Stimulated activated CD4-positive, alpha-beta T cell treated with anti-CD3 and anti-CD28 coated beads, Interleukin-15, amount 100 ng/mL, for 48 hours (primary cell): ENCODE measurements at places on chromosomes 3 and 15.

DNA sequence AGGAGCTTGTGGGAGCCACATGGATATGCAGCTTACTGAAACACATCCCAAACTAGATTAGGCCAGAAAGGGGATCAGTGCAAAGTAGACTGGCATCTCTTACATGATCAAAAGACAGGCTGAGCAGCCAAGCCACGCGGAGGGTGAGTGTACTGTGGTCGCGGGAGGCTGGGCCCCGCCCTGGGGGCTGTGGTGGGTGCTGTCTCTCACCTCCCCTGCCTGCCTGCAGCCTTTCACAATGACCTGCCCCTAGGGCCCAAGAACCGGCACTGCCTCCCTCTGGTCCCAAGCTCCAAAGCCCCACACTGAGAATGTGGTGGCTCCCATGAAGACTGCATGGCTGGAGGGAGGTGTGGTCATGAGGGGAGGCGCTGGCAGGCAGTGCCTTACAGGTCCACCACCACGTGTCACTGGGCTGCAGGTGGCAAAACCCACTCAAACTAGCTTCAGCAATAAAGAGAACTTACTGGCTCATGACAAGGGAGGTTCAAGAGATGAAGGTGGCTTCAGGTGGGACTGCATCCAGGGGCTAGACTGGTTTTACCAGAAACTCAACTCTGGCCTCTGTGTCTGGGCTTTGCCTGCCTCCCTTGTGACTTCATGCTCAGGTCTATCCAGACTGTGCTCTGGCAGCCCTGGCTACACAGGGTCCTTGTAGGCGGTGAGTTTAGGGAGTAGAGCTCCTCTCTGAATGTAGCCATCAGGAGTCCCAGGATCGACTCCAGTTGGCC lies 27.4 kb upstream of the PLXND1 start:
- DNase-seq = no peak

DNA sequence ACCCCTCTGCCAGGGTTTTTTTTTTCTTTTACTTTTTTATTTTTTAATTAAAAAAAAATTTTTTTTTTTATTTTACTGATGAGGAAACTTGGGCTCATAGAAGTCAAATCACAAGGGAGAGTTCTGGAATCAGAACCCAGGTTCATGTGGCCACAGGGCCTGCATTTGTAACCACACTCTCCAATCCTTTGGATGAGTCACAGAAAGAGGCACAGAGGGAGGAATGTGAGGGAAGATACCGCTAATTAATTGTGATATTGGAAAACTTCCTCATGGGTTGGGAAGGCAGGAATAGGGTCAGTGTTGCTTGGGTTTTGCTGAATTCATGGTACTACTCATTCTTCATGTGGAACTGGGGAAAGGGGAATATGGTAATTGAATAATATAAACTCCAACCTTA lies 132.9 kb upstream of the SLC6A11 start:
- no peak for DNase-seq

DNA sequence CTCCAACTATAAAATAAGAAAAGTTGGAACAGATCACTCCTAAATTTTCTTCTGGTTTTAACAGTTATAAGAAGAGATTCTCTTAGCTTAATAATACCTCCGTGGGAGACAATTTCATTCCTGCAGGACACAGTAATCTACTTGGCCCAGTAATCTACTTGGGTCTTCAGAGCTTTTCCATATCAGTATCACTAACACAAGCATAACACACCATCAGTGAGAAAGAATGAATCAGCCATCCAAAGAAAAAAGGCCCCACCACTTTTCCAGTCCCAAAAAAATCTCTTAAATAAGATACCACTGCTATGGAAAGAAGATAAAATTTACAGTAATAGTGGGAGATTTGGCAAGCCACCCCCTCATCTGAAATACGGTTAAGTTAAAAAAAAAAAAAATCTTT lies 20.2 kb downstream of the SIN3A start:
- DNase-seq = no peak

- DNase-seq = no peak
Observed at GRCh38 chr15:82570721-82571508, 30.7 kb upstream of the RPS17 start.

- no peak for DNase-seq
Observed at GRCh38 chr3:32551496-32551895, 19.2 kb downstream of the DYNC1LI1 start.

- no peak for DNase-seq
Observed at GRCh38 chr3:128353991-128354687, 112.6 kb downstream of the DNAJB8 start.

GRCh38 chr3:71776538-71776937 lies 8.4 kb downstream of the PROK2 start:
- no peak for DNase-seq

DNA sequence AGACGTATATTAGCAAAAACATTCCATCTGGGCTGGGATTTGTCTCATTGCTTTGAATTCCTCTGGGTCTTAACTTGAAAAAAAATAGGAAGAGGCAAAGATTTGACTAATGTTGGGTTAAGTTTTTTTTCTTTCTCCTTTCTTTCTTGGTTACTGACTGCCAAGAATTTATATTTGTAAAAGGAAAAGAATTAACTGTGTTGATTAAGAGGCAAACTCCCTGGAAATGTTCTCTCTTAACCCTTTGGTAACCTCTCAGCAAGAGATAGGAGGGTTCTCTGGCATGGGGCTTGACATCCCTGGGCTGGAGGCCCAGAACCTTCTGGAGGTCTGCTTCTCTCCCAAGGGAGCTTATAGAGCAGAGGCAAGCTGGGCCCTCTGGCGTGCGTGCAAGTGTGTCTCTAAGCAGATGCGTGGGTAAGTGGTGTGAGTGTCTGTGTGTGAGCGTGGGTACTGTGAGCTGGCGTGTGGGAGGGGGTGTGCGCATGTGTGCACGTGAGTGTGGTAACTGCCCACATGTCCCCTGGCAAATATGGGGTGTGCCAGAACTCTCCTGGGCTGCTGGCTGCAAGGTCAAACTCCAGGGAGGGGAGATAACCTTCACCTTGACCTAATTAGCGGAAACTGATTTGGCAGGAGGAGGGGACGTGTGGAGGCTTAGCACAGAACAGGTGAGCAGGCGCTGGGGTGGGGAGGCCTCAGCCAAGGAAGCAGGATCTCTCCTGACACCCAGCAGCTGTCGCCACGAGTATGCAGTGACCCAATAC lies 49.4 kb upstream of the MAGEF1 start:
- DNase-seq = no peak

- no peak for DNase-seq
Observed at GRCh38 chr3:72033666-72034428, 248.9 kb upstream of the PROK2 start.

GRCh38 chr3:20185331-20185678 lies 701 bp downstream of the SGO1 start:
- no peak for DNase-seq

- DNase-seq = no peak
Observed at GRCh38 chr3:123068601-123069381, 2.0 kb downstream of the PDIA5 start.

- DNase-seq = no peak
Observed at GRCh38 chr3:120324190-120324589, 25.0 kb downstream of the LRRC58 start.

DNA sequence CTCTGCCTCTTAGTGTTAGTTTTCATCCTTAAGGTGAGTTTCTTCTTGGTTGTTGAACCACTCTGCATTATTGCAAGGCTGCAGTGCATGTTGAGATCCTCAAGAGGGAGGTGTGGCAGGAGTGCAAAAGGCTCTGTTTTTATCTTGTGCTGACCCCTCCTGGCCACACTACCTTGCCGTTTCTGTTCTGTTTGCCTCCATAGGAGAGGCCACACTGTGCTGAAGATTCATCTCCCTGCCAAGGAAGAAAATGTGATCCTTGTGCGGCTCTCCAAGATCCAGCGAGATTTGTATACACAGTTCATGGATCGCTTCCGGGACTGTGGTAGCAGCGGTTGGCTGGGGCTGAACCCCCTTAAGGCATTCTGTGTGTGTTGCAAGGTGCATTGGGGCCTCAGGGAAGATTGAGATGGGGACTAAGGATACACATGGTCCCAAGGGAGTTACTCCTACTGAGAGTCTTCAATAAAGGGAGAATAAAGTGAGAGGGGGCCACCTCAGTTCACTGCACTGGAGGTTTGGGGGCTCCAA lies 33.0 kb upstream of the TEX264 start:
- peak; percentile 11 for DNase-seq

- DNase-seq = no peak
Observed at GRCh38 chr3:152811974-152812760, 22.8 kb upstream of the P2RY1 start.

GRCh38 chr3:31536497-31536896 lies 3.8 kb downstream of the STT3B start:
- no peak for DNase-seq

DNA sequence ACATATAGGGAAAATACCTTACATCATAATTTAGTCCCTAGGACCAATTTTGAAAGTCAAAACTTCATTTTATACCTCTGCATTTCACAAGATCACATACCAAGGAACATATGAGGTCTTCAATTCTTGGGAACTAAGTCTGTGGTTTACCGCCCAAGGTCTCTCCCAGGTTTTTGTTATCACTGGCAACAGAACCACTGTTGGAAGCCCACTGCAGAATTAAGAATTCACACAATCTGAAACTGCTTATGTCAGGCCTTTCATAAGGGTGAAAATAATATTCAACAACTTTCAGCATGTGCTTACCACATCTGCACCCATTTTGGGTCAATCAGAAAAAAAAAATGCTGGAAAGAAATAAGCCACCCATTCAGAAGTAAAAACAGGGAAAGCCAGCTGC lies 107.2 kb upstream of the MME start:
- DNase-seq = no peak

DNA sequence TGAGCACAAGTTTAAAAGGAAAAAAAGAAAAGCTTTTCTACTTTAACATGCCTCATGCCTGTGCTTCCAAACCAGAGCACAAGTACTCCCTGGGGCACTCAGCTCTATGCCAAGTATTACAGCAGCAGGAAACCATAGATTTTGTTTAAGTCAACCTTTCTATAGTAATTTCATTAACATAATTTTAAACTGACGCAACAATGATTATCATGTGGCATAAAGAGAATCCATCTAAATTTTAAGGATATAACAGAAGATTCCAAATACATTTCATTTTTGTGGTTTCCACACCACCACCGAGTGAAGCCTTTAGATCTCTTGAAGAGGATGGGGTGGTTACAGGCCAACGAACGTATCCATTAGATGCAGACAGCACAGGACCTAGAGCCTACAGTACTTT lies 112.1 kb downstream of the TNIK start:
- DNase-seq = no peak

- DNase-seq = no peak
Observed at GRCh38 chr3:31758322-31758965, 222.6 kb downstream of the OSBPL10 start.

GRCh38 chr15:76185716-76186115 lies 125.6 kb downstream of the ETFA start:
- DNase-seq = no peak

DNA sequence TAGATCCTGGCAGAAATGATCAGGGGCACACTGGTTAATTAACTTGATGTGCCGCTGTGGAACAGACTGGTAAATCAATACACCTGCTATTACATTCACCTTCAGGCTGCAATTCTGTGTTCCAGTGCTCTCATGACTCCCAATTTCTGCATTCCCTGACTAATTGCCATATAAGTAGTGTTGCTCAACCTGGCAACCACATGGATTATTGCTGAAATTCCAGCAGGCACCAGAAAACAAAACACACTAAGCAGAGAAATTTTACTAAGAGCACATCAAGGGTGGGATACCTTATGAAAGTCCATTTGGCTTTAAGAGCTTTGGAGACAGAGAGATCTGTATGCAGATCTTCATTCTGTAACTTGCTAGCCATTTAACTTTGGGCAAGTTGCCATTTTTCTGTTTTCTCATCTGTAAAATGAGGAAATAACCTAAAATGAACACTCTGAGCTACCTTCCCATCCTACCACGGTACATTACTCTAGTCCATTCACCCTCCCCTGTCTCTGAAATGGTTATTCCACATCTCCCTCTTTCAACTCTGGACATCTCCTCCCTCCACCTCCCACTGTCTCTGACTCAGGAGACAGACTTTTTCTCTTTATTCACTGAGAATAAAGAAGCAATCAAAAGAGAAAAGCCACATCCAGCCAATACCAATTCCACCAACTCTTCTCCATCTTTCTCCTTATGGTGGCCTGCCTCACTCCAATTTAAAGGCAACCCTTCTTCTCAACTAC lies 54.6 kb downstream of the STAC start:
- DNase-seq = no peak

DNA sequence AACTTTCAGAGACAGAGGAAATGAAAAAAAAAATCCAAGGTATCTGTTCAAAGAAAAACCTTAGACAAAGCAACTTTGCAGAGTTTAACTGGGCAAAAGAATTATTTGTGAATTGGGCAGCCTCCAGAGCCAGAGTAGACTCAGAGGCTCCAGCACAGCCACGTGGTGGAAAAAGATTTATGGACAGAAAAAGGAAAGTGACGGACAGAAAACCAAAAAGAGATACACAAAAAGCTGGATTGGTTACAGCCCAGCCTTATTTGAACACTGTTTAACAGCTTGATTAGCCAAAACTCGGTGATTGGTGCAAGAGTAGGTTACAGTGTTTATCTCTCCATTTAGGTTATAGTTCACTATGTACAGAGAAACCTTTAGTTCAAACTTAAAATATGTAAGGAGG lies 23.7 kb upstream of the GPD1L start:
- no peak for DNase-seq

DNA sequence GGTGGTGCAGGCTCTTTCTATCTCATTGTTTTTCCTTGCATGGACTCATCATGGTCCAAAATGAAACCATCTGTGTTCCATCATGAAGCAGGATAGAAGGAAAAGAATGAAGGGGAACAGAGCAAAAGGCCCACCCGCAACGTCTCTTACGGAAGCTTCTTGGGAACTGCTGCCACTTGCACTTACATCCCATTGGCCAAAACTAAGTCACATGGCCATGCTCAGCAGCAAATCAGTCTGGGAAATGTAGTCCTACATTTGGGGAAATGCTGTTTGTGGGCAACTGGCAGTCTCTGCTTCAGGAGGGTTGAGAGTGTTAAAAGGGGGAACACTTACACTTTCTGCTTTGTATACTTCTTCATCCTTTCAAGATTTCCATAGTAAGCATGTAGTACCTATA lies 191.6 kb downstream of the SV2B start:
- DNase-seq = no peak

- no peak for DNase-seq
Observed at GRCh38 chr3:145807990-145808389, 353.0 kb downstream of the PLOD2 start.

- no peak for DNase-seq
Observed at GRCh38 chr3:66361356-66361755, 139.5 kb downstream of the LRIG1 start.

- no peak for DNase-seq
Observed at GRCh38 chr3:79003994-79004393, 763.8 kb downstream of the ROBO1 start.

GRCh38 chr15:100909989-100910955 lies 8.9 kb upstream of the LRRK1 start:
- no peak for DNase-seq

GRCh38 chr15:75138016-75138999 lies 63.4 kb upstream of the C15orf39 start:
- no peak for DNase-seq

GRCh38 chr3:43296565-43296964 lies 10.2 kb downstream of the SNRK start:
- peak; percentile 14 for DNase-seq

GRCh38 chr3:137615659-137616418 lies 148.3 kb upstream of the SOX14 start:
- no peak for DNase-seq
